GDM1 (cell line): ENCODE measurements at places on chromosomes 12 and 14.

DNA sequence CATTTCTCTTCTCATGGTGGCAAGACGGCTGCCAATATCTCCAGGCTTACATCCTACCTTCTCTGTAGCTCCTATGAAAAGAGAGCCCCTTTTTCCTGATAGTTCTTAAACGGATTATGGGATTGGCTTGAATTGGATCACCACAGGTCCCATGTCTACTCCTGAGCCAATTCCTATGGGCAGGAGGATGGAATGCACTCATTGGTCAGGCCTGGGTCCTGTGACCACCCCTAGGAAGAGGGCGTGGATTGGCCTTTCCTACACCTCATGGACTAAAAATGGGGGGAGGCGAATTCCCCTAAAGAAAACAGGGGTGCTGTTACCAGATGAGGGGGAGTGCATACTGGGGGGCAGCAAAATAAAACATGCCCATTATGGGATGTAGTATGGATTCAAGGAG is 108.8 kb downstream of the PTPN11 start:
- no peak for DNase-seq

DNA sequence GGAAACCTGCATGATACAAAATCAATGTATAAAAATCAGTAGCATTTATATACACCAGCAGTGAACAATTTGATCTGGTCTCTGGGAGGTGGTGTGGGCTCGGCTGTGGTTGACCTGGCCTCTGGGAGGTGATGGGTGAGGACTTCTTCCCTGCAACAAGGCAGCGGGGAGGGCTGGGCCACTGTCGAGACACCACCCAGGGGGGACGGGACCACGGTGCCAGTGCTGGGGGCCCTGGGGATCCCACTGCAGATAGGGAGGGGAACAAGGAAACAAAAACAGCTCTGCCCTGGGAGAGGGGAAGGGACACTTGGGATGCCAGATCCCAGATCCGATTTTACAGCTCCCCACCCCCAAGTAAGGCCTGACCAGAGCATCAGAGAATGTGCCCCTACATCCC is 189.6 kb upstream of the SFSWAP start:
- DNase-seq, result no peak

- no peak for DNase-seq
Observed at GRCh38 chr14:93759719-93760307, 28.5 kb downstream of the PRIMA1 start.

DNA sequence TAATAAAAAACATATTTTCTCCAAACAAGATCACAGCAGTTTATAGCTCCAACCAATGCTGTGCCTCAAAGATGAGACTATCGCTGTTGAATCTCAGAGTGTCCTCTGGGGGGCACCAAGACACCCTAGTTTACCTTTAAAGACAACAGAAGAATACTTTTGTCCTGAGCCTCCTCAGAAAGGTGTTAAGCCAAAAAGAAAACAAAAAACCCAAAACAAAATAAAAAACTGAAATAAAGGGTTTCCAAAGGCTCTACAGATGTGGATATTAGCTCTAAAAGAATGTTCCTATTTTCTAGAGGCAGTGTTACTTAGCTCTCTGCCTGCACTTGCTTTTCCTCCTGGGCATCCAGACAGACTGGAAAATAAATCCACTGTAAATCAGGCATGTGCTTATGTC is 86.9 kb upstream of the TTC7B start:
- DNase-seq, result peak; percentile 26

DNA sequence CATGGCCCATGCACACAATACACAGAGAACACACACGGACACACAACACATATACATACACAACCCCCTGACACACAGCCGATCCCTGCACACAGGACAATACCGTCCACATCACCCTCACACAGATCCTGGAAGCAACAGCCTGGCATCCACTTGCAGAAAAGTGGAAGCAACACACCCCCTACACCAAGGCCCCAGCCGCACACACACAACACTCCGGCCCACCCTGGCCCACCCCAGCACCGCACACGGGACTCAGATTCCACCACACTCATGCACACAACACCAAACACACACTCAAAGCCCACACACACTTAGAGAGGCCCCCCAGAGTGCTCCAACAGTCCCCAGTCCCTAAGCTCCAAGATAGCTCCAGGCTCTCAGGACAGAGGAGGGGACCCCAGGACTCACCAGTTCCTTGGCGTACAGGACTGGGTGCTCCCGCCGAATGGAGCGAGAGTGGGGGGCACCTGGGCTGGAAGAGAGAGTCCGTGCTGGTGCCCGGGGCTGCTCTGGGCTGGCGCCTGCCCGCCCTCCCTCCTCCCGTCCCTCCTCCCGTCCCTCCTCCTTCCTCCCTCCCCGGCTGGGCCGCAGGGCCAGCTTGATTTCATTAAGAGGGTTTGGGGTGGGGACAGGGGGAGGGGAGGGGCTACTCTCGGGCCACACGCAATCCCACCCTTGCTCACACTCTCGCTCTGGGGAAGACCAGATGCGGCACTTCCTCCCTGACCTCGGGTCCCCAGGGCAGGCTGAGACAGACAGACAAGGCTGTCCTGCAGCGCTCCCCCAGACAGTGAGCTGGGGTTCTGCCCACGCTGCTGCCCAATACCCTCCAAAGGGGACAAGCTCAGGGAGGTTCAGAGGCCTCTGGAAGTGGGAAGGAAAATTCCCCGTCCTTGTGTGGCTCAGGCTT is at the start of gene TMEM119:
Gene TMEM119, minus strand, starts transcription at position 526 of the 913 bp plus-strand sequence. CDS start 5,701 bp downstream, outside the sequence.
- DNase-seq, result no peak

- DNase-seq, result no peak
Observed at GRCh38 chr12:122867691-122868461, 28.0 kb downstream of the VPS37B start.
